ENCODE measurements at places on chromosomes 11 and 22.

GRCh38 chr11:33013755-33014154 is 1.9 kb upstream of the DEPDC7 start:
- DNase-seq = no peak

- no peak for DNase-seq
Measured at GRCh38 chr11:90646706-90647105, 423.9 kb upstream of the CHORDC1 start.

- DNase-seq = no peak
Measured at GRCh38 chr11:119470317-119471291, 47.6 kb upstream of the THY1 start.

- DNase-seq = no peak
Measured at GRCh38 chr11:71204748-71205664, 47.4 kb downstream of the SHANK2 start.

DNA sequence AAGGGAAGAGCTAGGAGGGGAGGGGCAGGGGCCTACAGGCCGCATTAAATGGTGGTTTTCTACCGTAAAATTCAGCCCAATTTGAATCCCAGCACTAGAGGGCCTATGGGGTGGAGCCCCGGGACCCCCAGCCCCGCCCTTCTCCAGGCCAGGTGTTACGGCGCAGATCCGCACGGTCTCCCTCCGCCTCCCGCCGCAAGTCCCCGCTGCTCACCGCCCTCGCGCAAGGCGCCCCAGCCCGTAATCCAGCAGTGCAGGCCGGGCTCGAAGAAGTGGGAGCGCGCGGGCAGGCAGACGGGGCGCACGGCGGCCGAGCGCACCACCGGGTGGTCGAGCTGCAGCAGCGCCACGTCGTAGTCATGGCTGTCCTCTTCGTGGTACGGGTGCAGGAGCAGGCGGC is 17.3 kb downstream of the KCTD17 start:
- no peak for DNase-seq

- DNase-seq = no peak
Measured at GRCh38 chr11:2215561-2216399, 44.2 kb upstream of the TH start.

DNA sequence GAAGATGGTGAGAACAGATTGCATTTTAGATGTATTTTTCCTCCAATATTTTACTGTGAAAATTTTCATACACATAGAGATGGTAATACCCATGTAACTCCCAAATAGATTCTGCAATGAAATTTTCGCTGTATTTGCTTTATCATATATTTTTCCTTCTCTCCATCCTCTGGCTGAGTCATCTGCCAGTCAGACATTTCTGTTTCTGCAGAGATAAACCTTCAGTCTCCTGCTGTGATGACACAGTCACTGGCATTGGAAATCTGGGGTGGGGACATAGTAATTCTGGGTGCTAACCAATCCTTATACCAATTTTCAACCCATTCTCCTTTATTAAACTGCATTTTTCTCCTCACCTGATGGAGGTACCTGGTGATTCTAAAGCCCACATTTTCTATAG is 33.7 kb downstream of the SVIP start:
- DNase-seq = no peak

DNA sequence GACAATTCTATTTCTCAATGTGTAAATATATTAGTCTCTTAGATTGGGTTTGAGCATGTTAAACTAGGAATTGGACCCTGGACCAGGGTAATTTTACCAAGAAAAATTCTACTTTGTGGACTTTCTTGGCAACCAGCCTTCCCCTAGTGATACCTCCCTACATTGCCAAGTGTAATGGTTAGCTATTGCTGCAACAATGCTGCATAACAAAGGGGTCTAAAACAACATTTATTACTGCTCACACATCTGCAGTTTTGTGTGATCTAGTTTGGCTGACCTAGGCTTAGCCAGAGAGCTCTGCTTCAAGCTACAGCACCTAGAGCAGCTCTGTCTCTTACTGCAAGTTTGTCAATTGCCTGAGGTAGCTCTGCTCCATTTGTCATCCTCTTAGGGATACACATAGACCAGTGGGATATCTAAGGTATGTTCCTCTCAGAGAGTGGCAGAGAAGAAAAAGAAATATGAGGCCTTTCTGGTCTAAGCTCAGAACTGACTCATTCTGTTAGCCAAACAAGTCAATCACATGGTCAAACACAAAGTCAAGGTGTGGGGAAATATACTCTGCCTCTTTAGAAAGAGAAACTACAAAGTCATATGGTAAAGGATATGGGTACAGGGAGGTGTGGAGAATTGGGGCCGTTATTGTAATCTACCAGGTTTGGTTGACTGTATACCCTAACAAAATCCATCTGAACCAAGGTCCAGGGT is 2.0 kb upstream of the LAYN start:
- no peak for DNase-seq

DNA sequence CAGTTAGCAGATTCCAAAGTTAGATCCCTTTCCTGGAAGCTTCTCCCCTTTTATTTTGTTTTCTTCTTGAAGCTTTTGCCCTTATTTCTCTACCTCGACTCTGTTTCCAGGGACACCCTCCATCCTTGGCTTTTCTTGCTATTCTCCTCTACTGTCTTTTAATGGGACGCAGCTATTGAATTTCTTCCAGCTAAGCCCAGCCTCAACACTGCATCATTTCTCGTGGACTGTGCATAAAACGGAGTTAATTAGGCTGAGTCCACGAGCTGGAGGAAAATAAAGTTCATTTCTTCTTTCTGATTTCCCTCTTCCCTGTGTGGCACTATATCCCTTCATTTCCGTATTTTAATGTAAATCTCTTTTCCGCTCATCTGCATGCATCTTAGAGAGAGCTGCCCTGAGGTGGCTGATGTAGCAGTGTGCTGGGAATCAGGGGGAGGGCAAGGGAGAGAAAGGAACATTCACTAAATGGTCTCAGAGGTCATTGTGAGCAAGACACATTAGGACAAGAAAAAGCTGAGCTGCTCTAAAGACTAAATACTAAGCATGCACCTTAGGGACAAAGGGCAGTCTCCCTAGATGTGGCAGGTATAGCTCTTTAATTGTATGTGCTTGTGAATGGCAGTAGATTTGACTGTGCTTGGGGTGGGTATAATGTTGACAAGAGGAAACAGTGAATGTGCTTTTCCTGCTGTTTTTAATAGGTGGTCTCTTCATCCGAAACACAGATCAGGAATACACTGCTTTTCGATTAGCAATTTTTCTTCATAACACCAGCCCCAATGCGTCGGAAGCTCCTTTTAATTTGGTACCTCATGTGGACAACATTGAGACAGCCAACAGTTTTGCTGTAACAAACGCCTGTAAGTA is 1.9 kb downstream of the GRIA4 start:
- no peak for DNase-seq

DNA sequence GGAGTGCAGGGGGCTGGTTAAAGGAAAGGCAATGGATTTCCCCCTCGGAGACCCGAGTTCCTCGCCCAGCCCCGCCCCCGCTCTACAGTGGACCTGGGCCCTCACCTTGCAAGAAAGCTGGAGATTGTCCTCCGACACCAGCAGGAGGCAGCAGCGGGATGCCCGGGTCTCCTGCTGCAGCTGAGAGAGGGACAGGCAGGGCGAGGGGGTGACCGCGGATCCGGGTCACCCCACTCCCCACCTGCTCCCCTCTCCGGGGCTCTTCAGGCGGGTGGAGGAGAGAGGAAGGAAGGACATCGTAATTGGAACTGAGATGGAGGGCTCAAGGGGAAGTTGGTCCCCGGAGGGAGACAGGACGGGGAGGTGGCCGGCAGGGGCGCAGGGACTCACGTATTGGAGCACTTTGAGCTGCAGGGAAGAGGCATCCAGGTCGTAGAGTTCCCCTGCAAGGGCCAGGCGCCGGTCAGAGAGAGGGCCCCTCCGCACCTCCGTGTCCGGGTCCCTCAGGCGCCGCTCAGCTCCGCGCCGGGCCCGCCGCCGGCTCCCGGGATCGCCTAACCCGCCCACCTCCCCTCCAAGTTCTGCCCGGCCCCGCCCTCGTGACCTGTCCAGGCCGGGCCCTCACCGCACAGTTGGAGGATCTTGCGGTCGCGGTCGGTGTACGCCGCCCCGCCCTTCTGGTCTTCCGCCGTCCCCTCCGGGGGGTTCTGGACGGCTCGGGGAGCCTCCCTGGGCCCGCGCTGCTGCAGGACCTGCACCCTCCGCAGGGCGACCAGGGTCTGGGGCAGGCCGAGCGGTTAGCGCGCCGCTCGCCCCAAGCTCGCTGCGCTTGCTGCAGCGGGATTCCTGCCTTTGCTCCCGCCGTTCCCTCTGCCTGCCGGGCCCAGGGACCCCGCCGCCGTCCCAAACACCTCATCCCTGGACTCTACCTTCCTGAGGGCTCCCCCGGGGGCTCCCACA is 84.1 kb downstream of the PDE2A start:
- no peak for DNase-seq

GRCh38 chr11:46475926-46476545 is 84.5 kb upstream of the CHRM4 start:
- DNase-seq = no peak

DNA sequence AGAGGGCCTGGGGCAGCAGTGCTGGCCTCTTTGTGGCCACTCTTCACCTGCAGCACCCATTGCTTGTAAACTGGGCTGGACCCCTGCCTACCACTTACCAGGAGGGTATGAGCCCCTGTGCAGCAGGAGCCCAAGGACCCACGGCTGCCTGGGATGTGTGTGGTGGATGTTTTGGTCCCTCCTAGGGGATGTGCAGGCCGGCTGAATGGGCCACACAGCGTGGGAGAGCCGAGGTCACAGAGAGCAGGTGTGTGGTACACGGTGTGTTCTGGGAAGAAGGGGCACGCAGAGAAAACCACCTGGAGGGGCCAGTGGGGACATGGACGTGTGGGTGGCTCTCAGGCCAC is 19.3 kb upstream of the GNB1L start:
- DNase-seq = no peak

DNA sequence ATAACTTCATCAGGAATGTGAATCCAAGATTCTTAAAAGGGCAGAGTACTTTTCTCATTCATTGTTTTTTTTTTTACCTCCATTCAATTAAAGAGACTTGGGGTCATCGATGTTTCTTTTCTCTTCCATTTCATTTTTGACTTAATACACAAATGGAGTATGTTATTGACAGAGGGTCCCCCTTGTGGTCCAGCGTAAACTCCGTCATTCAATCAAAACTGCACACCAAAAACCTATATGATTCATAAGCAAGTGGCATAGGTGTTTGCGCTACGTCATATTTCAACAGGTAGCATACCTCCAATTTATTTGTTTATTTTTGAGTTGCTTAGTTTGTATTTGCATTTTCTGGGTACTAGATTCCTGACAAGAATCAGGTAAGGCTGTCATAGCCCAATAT is 12.7 kb upstream of the FOLH1 start:
- no peak for DNase-seq
